Stimulated activated CD8-positive, alpha-beta memory T cell treated with anti-CD3 and anti-CD28 coated beads, Interleukin-4, amount 100 ng/mL, for 1 hour (primary cell): ENCODE measurements at places on chromosomes 7 and 10.

DNA sequence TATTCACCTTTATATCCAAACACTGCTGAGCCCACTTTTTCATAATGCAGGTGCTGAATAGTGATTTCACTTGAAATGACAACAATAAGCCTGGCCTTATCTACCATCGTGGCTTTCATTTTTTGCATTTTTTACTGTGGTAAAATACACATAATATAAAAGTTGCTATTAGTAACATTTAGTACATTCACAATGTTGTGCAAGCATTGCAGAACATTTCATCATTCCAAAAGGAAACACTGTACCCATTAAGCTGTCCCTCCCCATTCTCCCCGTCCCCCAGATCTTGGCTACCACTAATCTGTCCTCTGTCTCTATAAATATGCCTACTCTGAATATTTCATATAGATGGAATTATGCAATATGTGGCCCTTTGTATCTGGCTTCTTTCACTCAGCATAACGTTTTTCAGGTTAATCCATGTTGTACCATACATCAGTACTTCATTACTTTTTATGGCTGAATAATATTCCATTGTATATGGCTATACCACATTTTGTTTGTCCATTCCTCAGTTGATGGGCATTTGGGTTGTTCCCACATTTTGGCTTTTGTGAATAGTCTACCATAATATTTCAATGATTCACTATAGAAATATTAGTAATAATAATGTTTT, 68.5 kb upstream of the ARID5B start:
- no peak for DNase-seq

DNA sequence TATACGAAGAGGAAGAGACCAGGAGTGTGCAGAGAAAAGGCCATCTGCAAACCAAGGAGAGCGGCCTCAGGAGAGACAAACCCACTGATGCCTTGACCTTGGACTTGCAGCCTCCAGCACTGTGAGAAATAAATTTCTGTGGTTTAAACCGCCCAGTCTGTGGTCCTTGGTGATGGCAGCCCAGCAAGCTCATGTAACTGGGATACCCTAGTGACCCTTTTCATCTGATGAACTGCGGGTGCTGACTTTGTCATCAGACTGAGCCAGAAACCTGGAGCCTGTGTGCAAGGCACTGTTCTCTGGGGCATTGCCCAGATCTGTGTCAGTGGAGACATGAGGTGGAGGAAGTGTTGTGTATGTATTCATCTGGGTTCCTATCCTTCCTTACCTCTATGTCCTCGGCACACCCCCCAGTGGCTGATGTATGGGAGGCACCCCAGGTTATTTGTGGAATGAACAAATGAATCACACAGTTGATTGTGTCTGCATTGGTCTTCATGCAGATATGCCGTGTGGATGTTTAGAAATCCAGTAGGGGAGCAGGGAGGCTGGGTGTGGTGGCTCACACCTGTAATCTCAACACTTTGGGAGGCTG, 64.5 kb upstream of the BTBD16 start:
- no peak for DNase-seq

DNA sequence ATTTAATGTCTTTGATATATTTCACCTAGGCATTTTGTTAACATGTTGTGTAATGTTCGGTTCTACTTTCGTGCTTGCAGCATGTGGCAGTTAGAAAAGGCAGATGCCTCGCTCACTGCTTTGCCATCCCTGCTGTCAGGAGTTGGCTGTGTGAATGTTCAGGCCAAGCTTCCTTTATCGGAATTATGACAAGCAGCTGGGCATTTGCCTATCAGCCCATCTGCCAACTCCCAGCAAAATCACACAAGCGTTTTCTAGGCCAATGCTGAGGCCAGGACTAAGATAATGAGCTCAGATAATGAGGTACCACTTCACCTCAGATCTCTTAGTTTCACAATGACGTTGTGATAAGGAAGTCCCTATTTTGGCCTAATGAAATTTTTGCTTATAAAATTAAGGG, 212.7 kb upstream of the FAM3C start:
- no peak for DNase-seq

GRCh38 chr10:13233358-13233757, 816 bp downstream of the UCMA start:
- DNase-seq = no peak

- no peak for DNase-seq
Measured at GRCh38 chr7:69800495-69800894, 202.2 kb downstream of the AUTS2 start.

DNA sequence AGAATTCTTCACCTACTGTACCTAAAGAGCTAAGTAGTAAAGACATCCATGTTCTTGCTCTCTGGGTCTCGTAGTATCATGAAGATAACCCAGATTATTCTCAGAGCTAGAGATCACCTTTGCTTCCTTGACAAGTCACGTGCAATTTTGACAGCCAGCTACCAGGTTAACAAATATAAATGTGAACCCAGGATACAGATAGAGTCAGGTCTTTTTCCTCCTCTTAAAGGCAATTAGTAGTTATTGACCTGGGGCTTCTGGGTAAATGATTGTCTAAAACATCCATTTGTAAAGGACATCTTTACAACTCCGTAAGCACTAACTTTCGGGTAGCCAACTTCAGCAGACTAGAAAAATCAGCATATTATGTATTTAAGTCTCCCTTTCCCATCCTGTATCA, 28.8 kb downstream of the LHFPL3 start:
- DNase-seq = no peak

- DNase-seq = no peak
Measured at GRCh38 chr10:114396464-114396863, 7.8 kb downstream of the AFAP1L2 start.

GRCh38 chr7:77837275-77837674, 38.7 kb downstream of the PHTF2 start:
- DNase-seq = no peak
